ENCODE measurements at places on chromosomes 5 and 9. TPM values are rescaled to one million over a fixed set of nuclear protein-coding genes. Genes with fewer than 3 reads are reported as not detected.

The SPATA6L gene
- 2.0 TPM for polyA plus RNA-seq

The PCDHGA9 gene
- not detected for polyA plus RNA-seq

The ARL14EPL gene
- polyA plus RNA-seq, result not detected

The DOK3 gene
- 2.6 TPM for polyA plus RNA-seq

The GOLM1 gene
- 164 TPM for polyA plus RNA-seq

The PCDHGB4 gene
- 17.9 TPM for polyA plus RNA-seq
